ENCODE measurements at places on chromosomes 2 and 18. TPM values are rescaled to one million over a fixed set of nuclear protein-coding genes. Genes with fewer than 3 reads are reported as not detected.

The C2orf15 gene
- total RNA-seq: 0.72 TPM

- H3K27me3 ChIP-seq: no peaks in the 10 kb centered on the region
- peaks cover 46% of the 10 kb centered on the region for H3K4me1 ChIP-seq
- no peak overlapping the region for H3K27ac ChIP-seq
- no peak overlapping the region for H3K4me3 ChIP-seq
- peaks cover 12% of the 10 kb centered on the region for H3K36me3 ChIP-seq
Observed at GRCh38 chr2:85893428-85894258, 4.9 kb upstream of the ST3GAL5 start.

DNA sequence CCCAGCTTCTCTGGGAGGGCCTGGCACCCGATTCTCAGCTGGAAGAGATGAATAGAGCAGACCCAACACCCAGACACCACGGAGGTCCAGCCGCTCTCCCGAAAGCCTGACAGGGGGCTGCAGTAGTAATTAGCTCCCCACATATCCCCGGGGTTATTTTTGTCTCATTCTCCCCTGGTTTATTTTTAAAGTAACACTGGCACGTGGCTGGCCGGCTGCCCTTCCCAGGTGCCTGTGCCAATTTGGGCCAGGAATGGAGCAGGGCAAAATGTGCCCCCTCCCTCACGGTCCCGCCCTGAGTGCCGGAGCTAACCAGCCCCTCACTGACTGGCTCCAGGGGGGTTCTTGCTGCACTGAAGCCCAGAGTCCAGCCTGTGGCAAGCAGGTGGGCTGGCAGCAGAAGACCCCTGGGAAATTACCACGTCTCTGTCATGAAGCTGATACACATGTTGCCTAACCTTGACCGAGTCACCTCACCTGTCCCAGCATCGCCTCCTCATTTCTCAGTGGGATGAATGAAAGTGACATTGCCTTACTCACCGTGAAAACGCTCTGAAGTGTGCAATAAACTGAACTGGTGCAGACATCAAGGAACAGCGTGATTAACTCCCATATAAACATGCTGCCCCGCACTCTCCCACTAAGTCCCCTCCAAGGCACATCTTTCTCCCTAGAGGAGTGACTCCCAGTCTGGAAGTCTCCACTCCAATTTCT lies 18.4 kb downstream of the KCNK3 start:
- no peak for DNase-seq
- H3K27me3 ChIP-seq: no peaks in the 10 kb centered on the region
- H3K36me3 ChIP-seq: no peaks in the 10 kb centered on the region
- no peak overlapping the region for H3K27ac ChIP-seq
- H3K4me3 ChIP-seq: no peak overlapping the region

DNA sequence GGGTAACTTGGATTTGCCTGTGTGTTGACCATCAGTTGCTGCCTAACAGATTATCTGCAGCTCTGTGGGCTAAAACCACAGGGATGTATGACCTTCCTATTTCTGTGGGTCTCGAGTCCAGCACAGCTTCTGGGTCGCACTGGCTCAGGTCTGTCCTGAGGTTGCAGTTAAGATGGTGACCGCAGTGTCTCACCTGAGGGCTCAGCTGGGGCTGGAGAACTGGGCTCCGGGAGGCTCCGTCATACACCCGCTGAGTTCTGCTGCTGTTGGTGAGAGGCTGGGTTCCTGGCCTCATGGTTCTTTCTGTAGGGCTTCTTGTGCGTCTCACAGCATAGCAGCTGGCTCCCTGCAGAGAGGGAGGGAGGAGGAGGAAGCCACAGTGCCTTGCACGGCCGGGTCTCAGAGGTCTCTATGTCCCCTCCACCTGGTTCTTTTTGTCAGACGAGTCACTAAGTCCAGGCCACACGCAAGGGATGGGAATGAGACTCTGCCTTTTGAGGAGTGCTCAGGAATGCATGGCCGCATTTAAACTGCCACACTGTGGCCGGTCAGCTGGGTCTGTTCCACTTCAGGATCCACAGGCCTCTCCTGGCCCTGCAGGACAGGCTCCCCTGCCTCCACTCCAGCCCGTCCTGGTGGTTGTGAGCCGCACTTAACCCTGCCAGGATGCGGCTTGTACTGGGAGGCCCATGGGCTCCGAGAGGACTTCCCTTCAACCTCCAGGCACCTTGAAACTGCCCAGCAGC lies 67.2 kb downstream of the ADI1 start:
- H3K4me3 ChIP-seq: no peak overlapping the region
- H3K4me1 ChIP-seq: no peaks in the 10 kb centered on the region
- DNase-seq: no peak
- H3K36me3 ChIP-seq: peaks cover 9% of the 10 kb centered on the region
- no peak overlapping the region for H3K27ac ChIP-seq

DNA sequence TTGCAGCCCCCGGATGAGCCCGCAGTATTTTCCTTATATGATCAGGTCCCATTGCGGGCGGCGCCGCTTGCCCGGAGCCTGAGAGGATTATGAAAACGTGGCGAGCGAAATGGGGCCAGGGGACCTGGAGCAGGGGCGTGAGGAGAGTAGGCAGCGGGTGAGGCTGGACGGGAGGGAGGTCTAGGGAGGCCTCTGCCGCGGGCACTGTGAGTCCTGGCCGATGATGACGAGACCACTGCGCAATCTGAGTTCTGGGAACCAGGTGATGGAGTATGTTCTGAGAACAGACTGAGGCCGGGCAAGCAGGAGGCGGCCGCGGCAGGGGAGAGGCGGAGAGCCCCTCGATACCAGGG lies 790 bp upstream of the ACAA2 start:
- H3K36me3 ChIP-seq: peaks cover 59% of the 10 kb centered on the region
- peak overlapping the region; percentile 99 for H3K27ac ChIP-seq
- no peaks in the 10 kb centered on the region for H3K27me3 ChIP-seq
- H3K4me3 ChIP-seq: peak overlapping the region; percentile 97
- peak; percentile 61 for DNase-seq

The GMCL1 gene
- 24.9 TPM for total RNA-seq

- H3K4me3 ChIP-seq: no peak overlapping the region
- H3K36me3 ChIP-seq: no peaks in the 10 kb centered on the region
- no peak for DNase-seq
- peaks cover 13% of the 10 kb centered on the region for H3K27me3 ChIP-seq
Observed at GRCh38 chr2:9347411-9347881, 75.9 kb downstream of the ITGB1BP1 start.

DNA sequence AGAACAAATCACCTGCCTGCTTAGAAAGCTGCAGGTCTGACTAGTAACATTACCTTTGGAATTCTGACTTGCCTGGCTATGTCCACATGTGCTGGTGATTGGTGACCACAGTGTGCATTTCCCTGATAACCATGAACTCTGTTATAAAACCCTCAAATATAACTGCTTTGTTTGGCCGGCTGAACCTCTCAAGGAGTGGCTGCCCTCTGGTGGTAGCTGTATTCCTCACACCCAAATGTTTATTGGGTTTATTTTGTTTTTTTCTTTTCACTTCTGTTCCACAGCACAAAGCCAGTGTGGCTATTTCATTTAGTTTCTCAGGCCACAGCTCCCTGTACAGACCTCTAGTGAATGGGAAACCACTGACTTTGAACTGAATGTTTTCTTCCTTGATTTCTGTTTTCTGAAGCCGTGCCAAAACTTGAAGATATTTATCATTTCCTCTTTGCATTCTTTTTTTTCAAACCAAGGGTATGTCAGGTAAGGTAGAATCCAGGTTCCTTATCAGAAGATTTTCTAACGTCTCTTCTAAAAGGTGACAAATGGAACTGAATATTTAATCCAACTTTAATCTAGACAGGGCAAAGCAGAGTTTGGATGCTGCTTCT lies 549.0 kb upstream of the VRK2 start:
- no peaks in the 10 kb centered on the region for H3K4me1 ChIP-seq
- peak; percentile 31 for DNase-seq
- no peak overlapping the region for H3K4me3 ChIP-seq
- H3K27ac ChIP-seq: no peak overlapping the region
- peaks cover 4% of the 10 kb centered on the region for H3K27me3 ChIP-seq

DNA sequence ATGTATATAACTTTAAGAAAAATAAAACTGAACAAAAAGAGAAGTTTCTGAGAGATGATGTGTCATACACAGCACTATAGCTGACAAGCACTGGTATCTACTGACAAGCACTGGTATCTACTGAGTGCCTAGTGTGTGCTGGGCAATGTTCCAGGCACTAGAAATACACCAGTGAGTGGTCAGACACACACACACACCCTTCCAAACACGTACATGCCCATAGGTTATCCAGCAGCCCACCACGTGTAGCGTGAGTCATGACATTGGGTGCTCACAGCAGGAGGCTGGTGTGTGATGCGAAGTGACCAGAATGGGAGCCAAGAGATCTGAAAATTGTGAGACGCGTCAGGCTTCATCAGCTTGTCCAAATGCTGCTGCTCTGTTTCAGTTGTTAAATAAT lies 12.2 kb upstream of the GNAL start:
- H3K4me3 ChIP-seq: no peak overlapping the region
- DNase-seq: no peak
- H3K4me1 ChIP-seq: no peaks in the 10 kb centered on the region
- no peak overlapping the region for H3K27ac ChIP-seq

DNA sequence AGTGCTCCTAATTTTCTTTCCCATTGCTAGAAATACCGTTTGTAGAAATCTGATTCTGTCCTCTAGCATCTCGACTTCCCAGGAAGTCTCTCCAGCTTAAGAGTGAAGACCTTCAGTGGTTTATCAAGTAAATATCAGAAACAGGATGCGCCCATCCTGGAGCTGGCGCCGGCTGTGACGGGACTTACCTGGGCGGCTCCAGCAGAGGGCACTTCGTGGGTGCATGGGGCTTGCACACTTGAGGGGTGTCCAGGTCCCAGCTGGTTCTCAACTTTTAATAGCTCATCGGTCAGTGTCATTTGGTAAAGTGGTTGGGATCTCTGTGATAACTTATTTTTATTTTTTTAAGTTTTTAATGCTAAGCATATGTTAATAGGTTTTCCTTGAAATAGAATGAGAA lies 167.0 kb upstream of the TPO start:
- H3K4me3 ChIP-seq: no peak overlapping the region
- H3K27me3 ChIP-seq: peaks cover 5% of the 10 kb centered on the region
- no peaks in the 10 kb centered on the region for H3K36me3 ChIP-seq
- peaks cover 3% of the 10 kb centered on the region for H3K4me1 ChIP-seq
- no peak for DNase-seq

DNA sequence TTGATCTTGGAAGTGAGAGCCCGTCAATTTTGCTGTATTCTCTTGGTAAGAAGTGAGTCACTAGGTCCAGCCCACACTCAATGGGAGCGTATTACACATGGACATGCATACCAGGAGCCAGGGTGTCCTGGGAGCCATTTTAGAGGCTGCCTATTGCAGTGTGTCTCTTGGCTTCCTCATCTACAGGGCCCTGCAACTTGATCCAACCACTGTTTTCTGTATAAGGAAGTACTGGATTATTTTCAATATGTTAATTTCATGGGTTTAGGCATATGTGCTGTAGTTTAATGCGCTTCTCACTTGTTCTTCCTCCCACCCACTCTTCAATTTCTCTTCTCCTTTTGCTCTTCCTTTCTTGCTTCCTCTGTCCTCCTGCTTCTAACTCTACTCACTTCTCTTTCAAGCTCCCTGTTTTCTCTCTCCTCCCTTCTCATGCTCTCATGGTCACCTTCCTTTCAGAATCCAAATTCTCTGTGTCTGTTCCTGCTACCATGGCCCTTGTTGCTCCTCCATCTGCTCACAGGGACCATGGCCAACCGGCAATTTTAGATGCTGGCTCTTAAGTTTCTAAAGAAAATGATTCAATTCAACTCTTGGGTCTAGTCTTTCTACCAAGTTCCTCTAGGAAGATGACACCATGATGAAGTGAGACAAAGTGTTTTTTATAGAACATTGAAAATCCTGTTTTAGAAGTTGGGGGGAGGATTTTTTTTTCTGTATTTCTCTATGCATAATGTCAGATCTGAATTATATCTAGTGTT lies 152.0 kb upstream of the ZEB2 start:
- DNase-seq: no peak
- H3K4me3 ChIP-seq: no peak overlapping the region
- H3K4me1 ChIP-seq: no peaks in the 10 kb centered on the region
- H3K36me3 ChIP-seq: no peaks in the 10 kb centered on the region
- H3K27me3 ChIP-seq: no peaks in the 10 kb centered on the region

DNA sequence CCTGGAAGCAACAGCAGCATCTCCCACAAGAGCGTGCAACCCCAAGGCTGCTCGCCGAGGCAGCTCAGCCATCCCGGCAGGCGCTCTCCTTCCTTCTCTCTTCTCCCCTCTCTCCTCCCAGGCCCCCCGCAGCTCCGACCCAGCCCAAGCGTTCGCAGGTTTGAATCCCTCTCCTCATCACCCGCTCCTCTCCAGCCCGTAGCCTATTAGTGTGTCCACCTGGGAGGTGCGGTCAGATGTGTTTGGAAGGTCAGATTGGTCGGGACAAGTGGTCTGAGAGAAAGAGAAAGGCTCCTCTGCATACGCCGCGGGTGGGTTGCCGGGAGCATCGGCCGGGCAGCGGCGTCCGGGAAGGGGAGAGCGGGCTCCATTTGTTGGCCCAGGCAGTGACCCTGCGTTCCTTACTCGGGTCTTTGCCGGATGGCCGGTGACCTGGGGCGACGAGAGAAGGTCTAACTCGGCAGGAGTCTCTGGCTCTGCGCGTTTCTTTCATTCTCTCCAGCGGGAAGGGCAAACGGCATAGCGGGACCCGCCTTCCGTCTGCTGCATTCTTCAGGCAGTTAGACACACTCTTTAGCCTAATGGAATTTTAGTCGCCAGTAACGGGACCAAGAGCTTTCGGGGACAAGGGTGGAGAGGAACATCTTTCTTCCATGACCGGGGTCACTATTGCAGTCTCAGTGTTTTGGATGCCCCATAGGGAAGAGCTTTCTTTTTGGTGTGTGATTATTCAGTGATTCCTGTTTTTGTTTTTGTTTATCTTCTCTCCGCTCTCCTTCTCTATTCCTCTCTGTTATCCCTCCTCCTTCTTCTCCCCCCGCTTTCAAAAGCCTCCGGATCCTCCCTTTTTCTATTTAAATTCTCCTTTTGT lies 1.1 kb upstream of the TMEFF2 start:
- H3K4me1 ChIP-seq: peaks cover 31% of the 10 kb centered on the region
- peaks cover 82% of the 10 kb centered on the region for H3K27me3 ChIP-seq
- H3K4me3 ChIP-seq: peak overlapping the region; percentile 67
- H3K27ac ChIP-seq: no peak overlapping the region
- DNase-seq: no peak

The CRYBA2 gene
- not detected for total RNA-seq

DNA sequence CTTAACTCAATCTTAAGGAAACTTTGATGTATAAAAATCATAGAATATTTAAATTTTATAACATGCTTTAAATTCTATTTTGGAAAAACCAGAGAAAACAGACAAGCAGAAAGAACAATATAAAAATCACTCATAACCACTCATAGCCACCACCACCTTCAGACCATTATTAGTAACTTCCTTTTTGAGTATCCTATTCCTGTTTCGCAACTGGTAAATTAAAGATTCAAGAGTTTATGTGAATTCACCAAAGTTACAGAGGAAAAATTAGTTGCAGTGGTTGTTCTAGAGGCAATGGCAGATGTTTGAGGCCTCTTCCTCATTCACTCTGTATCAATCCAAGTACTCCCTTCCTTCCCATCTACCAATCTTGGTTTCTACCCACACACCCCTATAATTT lies 49.3 kb upstream of the PROKR1 start:
- peaks cover 11% of the 10 kb centered on the region for H3K4me1 ChIP-seq
- H3K36me3 ChIP-seq: no peaks in the 10 kb centered on the region
- no peak overlapping the region for H3K4me3 ChIP-seq
- H3K27me3 ChIP-seq: peaks cover 9% of the 10 kb centered on the region
- H3K27ac ChIP-seq: no peak overlapping the region
- no peak for DNase-seq

The SIX3 gene
- total RNA-seq: not detected

GRCh38 chr18:36017232-36017631 lies 44.8 kb downstream of the RMP24 start:
- H3K36me3 ChIP-seq: no peaks in the 10 kb centered on the region
- DNase-seq: no peak
- H3K27me3 ChIP-seq: no peaks in the 10 kb centered on the region
- no peak overlapping the region for H3K4me3 ChIP-seq

The SPATA3 gene
- not detected for total RNA-seq

The TMEM247 gene
- not detected for total RNA-seq

- H3K27me3 ChIP-seq: peaks cover 7% of the 10 kb centered on the region
- no peak overlapping the region for H3K4me3 ChIP-seq
- no peak overlapping the region for H3K27ac ChIP-seq
Observed at GRCh38 chr2:33365264-33365970, 111.0 kb upstream of the RASGRP3 start.
